ENCODE measurements at places on chromosomes 6 and 20.
A peak's percentile ranks its signal among the peaks of the same experiment; 100 is the strongest.

DNA sequence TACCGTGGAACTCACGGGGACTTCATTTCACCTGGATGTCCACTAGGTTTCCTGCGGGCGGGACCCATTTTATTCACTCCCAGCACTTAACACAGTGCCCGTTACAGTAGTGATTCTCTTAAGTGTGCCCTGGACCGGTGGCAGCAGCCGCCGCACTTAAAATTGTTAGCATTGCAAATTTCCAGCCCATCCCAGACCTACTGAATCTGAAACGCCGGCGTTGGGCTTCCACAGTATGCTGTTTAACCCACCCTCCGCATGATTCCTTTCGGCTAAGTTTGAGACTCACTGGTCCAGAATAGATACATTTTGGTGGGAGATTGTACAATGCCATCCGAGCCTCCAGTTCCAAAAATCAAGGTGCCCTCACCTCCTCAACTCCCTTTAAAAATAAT is 967 bp downstream of the SMPDL3A start:
- DNase-seq: no peak

DNA sequence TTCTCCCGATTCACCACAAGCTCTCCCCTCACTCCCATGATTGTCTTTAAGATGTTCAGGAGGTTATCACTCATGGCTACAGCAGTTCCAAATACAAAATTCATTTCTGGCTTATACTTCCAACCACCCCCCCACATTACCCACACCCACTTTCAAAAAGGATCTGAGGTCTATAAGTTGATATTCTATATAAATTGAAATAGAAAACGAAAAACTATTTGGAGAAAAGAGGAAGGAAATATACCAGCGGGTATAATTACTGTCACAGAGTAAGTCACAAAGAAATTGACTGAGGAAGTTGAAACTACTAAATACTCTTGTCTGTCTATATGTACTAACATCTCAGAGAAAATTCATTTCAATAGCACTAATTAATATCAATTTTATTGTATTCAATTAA is 112.7 kb upstream of the TNFAIP3 start:
- no peak for DNase-seq

- no peak for DNase-seq
Measured at GRCh38 chr6:36733300-36733699, 35.7 kb downstream of the RAB44 start.

- DNase-seq: peak; percentile 91
Measured at GRCh38 chr20:34907616-34908469, 31.4 kb downstream of the ACSS2 start.

DNA sequence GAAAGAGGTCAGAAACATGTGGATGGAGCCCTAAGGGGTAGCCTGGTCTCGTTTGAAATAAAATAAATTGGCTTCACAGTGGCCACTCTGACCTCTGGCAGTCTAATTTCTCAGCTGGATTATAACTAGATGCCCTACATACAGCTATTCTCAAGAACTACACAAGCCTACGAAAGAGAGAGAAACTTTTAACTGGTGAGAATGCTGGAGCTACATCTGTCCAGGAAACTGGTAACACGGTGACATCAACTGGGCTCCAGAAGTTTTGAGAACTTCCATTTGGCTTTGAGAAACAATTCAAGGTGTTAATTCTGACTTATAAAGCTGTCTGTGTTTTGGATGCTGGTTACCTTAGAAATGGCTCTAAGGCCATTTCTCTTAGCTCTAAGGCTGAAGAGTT is 187.3 kb upstream of the TENT5A start:
- DNase-seq: no peak

- DNase-seq: no peak
Measured at GRCh38 chr6:96582436-96582835, 19.5 kb downstream of the FHL5 start.

- DNase-seq: no peak
Measured at GRCh38 chr6:23465912-23466311, 660.1 kb upstream of the NRSN1 start.

DNA sequence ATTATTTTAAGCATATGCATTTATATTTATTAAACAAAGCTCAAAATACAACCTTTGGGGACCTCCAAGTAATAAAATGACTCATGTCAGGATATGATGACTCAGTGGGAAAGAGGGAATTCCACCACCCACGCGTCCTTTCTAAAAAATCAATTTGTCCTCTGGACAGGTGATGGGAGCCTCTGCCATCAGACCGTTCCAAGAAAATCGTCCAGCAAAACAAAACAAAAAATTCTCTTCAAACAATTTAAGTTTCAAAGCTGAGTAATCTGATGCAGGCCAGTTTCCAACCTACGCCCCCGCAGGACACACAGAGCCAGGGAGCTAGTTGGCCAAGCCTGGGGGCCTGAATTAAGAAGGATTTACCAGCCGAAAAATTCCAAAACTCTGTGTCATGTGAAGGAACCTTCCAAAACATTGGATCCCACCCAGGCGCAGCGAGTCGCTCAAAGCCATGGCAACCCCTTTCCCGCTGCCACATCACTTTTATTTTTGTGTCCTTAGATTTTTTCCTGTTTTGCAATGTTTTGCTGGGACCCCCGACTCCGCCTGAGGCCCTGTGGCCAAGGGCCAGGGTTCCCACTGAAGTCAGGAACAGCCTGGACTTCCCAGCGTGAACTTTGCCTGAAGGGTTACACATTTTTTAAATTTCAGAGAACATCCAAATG is 95.3 kb downstream of the NFATC2 start:
- DNase-seq: peak; percentile 67

DNA sequence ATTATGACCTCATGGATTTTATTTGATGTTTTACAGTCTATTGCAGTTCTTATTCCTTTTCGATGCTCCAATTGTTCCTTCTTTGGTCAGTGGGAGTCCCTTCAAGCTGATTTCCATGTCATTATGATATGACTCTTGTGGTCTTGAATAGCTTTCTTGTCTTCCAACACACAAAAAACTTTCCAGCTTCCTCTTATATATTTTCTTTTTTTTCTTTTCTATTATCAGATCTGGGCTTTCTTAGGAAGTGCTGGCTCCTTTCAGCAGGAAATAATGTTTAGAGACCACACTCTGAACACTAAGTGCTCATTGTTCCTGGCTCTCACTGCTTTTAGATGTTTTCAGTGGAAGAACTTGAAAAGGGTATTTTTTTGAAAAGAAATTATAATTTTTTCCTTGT is 3.1 kb upstream of the SLC17A1 start:
- DNase-seq: no peak

DNA sequence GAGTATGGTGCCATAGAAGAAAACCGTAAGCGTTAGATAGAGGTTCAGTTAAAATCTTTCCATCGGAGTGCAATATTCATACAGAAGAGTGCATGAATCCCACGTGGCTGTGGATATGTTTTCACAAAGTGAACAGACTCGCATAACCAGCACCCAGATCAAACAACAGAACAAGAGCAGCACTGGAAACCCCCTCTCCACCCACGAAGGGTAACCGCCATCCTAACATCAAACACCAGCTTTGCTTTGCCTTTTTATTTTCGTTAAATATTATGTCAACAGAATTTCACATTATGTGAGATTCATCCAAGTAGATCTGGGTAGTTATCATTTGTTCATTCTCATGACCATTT is 4.7 kb downstream of the GTSF1L start:
- DNase-seq: no peak

- no peak for DNase-seq
Measured at GRCh38 chr6:81816380-81816779, 63.9 kb upstream of the TENT5A start.

DNA sequence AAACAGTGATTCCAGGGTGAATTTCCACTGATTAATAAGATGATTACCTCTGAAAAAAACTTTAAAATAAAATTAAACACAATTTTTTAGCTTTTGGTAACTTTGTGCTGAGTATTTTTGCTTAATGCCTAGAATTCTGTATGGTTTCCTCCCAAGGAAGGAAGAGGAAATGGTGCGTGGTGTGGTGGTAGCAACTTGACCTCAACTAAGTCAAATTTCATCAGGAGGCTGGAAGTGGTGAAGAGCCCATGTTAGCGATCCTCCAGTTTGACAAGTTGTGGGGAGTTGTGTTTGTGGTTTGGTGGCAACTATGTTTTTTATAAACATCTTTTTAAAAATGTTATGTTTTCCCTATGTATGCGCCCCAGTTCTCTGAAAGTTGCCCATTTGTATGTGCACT is 5.0 kb upstream of the RTF2 start:
- DNase-seq: no peak

DNA sequence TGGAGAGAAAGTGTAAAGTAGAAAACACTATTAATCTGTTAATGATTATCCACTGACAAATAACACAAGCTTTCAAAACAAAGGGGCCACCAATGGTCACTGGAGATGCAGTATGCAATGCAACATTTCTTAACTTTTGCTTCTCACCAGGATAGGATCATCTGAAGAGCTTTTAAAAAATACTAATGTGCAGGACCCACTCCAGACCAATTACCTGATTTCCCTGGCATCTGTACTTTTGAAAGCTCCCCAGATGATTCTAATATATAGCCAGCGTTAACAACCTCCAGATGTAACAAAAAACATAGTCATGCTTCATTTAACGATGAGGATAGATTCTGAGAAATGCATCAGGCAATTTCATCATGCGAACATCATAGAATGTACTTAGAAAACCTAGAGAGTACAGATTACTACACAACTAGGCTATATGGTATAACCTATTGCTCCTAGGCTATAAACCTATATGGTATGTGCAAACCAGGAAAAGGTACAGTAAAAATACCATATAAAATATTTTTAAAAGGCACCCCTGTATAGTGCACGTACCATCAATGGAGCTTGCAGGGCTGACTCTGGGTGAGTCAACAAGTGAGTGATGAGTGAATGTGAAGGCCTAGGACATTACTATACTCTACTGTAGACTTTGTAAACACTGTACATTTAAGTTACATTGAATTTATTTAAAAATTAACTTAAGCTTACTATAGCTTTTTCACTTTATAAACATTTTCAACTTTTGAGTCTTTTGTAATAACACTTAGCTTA is 69.2 kb downstream of the ATG5 start:
- DNase-seq: no peak

GRCh38 chr6:39882531-39882899 is 51.7 kb downstream of the MOCS1 start:
- DNase-seq: no peak

DNA sequence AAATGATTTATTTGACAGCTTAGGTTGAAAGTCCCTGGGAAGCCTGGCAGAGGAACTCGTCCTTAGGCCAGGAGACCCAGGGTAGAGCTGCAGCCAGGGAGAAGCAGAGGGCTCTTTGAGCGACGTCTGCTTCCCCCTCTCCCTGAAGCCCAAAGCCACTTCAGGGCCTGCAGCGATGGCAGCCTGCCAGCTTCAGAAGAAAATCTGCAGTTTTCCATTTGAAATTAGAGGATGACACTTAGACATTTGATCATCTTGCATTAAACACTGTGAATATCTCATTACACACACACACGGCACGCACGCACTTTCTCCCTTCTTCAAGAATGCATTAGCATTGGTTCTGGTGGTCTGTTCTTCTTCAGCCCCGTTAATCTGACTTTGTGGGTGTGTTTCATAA is 96.5 kb downstream of the PLEKHG1 start:
- no peak for DNase-seq
